ENCODE measurements at places on chromosomes 7 and 10.
A peak's percentile ranks its signal among the peaks of the same experiment; 100 is the strongest.

DNA sequence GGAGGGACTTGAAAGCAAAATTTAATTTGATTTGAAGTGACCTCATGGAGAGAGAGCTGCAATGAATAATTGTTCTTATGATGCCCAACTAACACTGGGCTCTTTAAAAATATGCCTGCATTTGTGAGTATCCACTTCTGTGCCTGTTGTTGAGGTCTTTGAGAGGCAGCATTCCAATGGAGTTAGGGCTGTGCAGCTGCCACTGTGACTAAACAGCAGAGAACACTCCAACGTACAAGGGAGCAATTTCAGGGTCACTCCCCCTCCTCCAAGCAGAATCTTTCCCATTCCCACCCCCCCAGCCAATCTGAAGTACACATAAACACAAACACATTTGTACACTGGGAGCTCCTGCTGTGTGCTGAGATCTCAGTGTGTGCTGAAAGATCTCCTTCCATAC is 28.0 kb upstream of the GSAP start:
- DNase-seq, result no peak

DNA sequence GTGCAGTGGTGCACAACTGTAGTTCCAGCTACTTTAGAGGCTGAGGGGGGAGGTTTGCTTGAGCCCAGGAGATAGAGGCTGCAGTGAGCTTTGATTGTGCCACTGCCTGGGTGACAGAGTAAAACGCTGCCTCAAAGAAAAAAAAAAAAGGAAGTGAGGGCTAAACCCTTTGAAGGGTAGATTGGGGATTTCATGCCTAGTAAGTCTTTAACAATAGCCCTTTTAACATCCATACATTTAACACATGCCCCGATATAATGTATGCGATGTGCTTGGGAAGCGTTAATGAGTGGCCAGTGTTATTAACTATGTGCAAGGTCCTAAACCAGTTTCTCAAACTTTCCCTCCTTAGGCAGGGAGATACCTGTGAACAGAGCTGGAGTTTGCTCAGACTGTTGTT is 229.2 kb upstream of the HPS1 start:
- no peak for DNase-seq

DNA sequence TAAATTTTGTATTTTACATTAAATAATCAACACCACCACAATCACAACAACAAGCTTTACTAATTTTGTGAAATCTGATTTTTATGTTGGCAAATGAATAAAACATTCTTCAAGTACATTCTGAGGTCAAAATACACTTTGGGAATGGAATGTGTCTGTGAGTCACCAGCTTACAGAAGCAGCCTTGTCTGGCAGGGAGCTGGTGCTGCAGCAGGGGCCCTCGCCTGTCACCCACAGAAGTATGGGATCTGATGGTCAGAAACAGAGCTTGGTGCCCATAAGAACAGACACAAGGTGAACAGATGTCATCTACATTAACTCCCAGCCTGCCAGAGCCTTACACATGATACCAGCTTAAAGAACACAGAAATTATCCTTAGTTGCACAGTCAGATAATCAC is 496.9 kb downstream of the CCSER2 start:
- no peak for DNase-seq

GRCh38 chr10:93999401-93999851 is 5.7 kb downstream of the PLCE1 start:
- peak; percentile 84 for DNase-seq

- peak; percentile 73 for DNase-seq
Observed at GRCh38 chr10:4196771-4197390, 411.9 kb upstream of the KLF6 start.

DNA sequence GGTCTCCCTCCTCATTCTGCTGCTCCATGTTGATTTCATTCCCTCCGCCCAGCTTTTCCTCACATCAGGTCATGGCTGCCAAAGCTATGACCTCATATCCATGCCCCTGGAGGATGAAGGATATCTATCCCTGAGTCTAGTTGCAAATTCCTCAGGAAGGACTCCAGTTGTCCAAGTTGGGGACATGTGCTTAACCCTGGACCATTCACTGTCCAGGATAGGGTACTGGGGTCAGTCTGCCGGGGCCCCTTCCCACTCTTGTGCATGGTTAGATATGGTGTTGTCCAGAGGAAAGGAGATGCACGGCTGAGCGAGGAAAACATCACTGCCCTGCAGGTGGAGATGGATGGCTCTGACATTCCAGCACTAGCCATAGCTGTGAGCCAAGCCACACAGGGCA is 51.9 kb upstream of the COMTD1 start:
- DNase-seq, result no peak

DNA sequence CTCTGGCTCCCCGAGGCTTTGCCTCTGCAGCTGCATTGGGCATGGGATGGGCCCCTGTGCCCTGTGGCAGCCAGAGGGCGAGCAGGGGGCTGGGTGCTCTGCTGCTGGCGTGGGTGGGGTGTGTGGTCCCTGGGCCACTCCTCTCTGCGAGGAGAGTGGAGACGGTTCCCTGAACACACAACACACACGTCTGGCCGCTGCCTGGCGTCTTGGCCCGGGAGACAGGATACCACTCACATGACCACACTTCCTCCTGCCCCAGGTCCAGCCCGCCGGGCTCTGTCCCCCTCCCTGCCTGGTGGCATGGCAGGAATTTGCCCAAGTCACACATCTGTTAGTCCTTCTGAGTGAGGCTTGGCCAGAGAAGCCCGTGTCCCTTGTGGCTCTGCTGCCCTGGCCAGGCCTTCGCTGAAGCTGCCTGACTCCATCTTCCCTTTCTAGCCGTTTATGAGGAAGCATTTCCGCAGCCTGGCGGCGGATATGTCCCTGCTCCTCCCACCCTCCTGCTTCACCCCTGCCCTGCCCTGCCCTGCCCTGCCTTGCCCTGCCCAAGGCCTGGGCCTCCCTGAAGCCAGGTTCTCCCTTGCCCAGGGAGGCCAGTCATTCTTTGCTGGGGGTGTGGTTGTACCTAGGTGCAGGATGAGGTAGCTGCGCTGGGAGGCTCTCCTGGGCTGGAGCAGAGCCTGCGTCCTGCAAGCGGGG is 3.0 kb downstream of the BRI3 start:
- DNase-seq, result peak; percentile 72

GRCh38 chr7:28068811-28069216 is 111.8 kb downstream of the JAZF1 start:
- DNase-seq, result peak; percentile 35

DNA sequence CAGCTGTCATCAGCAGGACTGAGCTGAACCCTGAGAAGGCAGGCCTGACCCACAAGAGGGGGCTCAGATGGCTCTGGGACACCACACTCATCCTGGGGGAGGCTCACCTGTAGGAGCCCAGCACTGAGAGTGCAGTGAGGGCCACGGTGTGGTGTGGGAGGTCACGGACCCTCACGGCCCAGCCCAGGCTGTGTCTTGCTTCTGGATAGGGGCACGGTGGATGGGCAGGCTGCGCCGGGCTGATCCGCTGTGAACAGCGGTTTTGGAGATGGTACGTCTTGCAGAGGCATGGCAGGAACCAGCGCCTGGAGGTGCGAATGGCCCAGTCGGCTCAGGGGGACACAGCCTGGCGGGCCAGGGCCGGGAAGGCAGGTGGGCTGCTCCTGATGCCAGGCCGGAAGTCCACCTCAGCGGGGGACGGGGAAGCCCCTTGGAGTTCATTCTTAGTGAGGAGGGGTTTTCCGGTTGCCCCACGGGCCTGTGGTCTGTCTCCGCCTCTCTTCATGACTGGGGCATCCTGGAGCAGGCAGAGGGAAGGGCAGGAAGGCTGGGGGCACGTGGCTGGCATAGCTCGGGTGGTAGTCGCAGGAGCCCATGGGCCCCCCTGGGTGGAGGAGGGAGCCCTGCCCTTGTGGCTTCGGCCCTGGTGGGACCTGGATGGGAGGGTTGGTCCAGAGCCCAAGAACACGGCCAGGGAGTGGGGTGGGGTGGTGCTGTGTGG is 112.5 kb downstream of the UNCX start:
- no peak for DNase-seq

DNA sequence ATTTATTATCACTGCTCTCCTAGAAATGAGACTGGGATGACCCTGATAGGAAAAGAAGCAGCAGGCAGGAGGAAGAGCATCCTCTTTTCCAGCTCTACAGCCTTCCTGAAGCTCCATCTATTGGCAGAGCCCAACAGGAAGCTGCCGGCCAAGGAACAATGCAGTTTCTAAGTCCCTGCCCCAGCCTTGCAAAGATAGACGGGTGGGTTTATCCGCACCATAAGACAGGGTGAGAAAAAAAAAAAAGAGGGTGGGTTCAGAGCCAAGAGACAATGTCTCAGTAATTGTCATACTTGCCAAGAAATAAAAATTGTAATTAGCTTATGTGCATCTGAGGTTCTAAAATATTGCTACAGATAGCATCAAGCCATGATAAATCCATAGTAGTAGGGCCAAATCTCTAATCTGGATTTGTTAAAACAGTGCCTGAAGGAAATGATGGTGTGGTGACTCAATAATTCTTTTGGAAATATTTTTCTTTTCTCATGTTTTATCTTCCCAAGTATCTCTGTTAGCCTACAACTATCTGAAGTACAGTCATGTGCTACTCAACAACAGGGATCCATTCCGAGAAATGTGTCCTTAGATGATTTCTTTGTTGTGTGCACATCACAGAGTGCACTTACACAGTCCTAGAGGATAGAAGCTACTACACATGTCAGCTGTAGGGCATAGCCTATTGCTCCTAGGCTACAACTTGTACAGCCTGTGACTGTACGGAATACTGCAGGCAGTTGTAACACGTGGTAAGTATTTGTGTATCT is 242.9 kb upstream of the CXCL12 start:
- DNase-seq, result peak; percentile 96

- peak; percentile 45 for DNase-seq
Observed at GRCh38 chr10:4067931-4068561, 283.0 kb upstream of the KLF6 start.

DNA sequence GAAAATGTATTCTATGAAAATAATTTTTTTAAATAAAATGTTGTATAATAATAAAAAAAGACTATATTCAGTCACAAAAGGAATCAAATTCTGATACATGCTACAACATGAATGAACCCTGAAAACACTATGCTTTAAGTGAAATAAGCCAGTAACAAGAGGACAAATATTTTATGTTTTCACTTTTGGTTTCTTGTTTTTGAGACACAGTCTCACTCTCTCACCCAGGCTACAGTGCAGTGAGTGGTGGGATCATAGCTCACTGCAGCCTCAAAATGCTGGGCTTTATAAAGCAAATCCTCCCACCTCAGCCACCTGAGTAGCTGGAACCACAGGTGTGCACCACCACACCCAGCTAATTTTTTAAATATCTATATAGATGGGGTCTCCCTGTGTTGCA is 64.2 kb downstream of the CNOT4 start:
- no peak for DNase-seq

- DNase-seq, result no peak
Observed at GRCh38 chr10:59877191-59877671, 29.1 kb downstream of the CCDC6 start.

- no peak for DNase-seq
Observed at GRCh38 chr10:122245136-122245535, 26.0 kb upstream of the BTBD16 start.

DNA sequence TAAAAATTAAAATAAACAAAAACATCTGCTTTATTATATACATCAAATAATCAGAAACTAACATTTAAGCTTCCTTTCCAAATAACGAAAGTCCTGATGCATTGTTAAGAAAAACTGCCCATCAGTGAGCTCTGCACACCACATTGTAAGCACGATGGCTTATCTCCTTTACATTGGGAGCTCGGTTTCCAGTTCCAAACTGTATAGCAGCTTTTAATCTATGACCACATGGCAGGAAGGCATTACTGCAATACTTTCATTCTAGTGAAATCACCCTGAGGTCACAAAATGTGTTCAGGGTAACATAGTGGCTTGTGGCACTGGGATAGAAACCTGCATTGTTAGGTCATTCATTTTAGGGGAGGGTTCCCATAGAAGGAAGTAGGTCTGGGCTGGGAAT is 146.3 kb downstream of the ZNF22 start:
- no peak for DNase-seq

- DNase-seq, result no peak
Observed at GRCh38 chr7:20597339-20597738, 18.1 kb upstream of the ABCB5 start.

DNA sequence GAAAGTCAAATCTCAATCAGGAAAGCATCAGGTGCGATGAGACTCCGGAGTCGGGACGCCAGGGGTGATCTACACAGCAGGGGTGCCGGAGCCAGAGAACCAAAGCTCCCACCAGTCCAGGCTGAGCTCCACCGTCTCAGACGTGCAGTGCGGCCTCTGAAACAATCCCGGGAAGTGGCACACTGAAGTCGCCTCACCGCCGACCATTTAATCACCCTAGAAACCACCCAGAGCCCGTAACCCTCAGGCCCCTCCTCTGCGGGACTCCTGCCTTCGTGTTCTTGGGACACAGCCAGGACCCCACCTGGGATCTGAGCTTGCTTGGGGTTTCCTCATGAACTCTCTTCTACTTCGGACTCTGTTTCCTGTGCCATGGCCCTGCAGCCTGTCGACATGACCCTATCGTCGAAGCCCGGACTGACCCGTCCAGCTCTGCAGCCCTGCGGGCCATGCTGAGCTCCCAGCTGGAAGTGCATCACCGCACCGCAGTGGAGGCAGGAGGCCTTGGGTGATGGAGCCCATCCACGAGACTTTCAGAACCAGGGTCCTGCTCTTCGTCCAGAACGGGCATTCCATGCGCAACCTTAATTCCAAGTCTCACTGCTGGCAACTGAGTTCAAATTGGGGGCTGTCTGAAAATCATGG is 266.4 kb downstream of the PTPRN2 start:
- DNase-seq, result no peak

GRCh38 chr10:27068217-27068891 is 31.9 kb downstream of the ANKRD26 start:
- DNase-seq, result no peak

- peak; percentile 67 for DNase-seq
Observed at GRCh38 chr10:15461353-15462108, 90.4 kb upstream of the FAM171A1 start.

- no peak for DNase-seq
Observed at GRCh38 chr10:5748394-5748803, 63.8 kb downstream of the TASOR2 start.

DNA sequence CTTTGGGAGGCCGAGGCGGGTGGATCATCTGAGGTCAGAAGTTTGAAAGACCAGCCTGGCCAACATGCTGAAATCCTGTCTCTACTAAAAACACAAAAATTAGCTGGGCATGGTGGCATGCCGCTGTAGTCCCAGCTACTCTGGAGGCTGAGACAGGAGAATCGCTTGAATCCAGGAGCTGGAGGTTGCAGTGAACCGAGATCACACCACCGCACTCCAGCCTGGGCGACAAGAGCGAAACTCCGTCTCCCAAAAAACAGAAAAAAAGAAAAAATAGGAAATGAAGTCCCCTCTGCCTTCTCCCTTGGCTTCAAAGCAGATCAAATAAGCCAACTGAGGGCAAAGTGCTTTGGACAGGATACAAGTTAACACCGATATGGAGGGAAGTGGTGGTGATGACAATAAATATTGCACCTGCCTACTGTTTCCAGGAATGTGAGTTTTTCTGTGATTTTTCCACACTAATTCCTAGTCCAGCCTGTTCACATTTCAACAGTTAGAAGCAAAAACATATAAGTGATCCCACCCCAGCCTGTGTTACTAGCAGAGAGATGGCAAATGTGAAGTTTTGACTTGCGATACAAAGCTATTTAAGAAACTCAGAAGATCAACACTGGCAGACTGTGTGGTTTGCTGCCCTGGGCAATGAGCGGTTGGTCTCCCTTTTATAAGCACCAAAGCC is 291.2 kb upstream of the AOAH start:
- no peak for DNase-seq
